Activated T-helper 1 cell treated with anti-CD3 and anti-CD28 coated beads, Interleukin-12 subunit alpha, Interleukin-12 subunit beta, Interleukin-2, Interleukin-4 antibody, amounts not matched to agents 30 ng/mL and 10 ng/mL and 1 ng/mL, durations not matched to agents 14 hours and 24 hours and 36 hours (primary cell): ENCODE measurements at places on chromosomes 4 and X. TPM values are rescaled to one million over a fixed set of nuclear protein-coding genes. Genes with fewer than 3 reads are reported as not detected.

DNA sequence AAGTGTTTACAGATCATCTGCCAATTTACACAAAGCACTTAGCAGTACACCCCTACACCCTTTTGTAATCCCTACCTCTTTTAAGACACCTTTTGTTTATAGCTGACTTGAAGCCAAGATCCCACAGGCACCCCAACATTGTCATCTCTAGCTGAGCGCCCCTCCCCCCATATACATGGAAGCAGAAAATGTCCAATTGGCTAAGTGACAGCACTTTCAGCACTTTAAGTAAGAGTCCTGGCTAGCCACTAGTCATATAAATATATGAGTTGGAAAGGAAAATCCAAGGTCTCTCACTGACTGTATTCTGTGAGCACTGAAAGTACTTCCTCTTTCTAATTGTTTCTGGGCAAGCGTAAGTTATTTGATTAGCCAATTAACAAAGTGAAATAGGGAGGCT, 108.2 kb downstream of the NSUN7 start:
- no peak for DNase-seq

- DNase-seq, result no peak
Observed at GRCh38 chrX:136269921-136270320, 18.7 kb upstream of the MAP7D3 start.

MAGEB10 gene
- not detected in 2 replicates for total RNA-seq

POU4F2 gene
- not detected in 2 replicates for total RNA-seq

DNA sequence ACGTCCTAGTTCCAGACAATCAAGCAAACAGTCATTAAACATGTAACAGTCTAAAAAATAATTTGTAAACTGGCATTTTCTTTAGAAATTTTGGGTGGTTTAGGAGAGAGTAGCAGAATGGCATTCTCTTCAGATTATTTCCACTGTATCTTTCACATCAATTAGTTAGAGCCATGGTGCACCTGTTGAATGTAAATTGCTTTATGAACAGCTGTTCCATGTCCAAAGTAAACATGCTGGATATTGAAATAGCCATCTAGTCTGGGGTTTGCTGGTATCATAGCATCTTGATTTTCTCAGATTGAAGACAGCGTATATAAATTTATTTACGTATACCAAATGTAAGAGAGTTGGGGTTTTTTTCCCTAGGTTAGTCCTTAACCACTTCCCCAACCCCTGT, 143.6 kb downstream of the RCHY1 start:
- DNase-seq, result no peak

TRIM2 gene
- 0.16 and 0.24 TPM in 2 replicates for total RNA-seq

DNA sequence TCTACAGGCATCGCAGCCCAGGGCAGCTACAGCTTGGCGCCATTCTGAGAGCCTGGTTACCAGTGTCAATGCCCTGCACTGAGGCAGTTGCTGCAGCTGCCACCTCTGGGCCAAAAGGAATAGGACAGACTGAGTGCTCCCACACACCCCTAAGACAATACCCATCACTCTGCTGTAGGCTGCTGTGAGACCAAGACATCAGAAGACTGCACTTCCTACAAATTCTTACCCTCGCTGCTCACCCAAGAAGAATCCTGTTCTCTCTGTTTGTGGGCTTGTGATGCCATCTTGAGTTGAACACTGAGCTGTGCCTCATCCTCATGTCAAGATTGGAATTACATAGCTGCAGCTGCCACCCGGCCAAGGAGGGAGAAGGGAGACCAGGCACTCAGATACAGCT, 1847.0 kb upstream of the PCDH10 start:
- DNase-seq, result no peak

CFAP47 gene
- total RNA-seq, result not detected in 2 replicates

DNA sequence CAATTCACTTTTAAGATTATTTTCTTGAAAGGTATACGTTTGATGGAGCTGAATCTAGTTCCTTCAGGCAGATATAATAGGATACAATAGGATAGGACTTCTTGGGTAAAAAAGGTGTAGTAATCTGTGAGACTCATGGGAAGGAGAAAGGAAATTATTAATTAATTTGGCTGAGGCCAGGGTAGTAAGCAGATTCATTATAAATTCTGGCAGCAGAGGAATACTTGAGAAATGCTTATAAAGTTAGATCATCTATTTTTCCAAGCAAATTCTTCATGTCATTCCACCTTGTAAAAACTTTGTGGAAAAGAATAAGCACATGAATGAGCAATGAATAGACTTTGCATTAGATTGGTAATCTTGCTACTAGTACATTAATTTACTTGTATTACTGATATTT, 46.9 kb downstream of the GYPE start:
- no peak for DNase-seq
